Activated T-cell treated with anti-CD3 and anti-CD28 coated beads, Interleukin-2, amount 50 U/mL, for 48 hours (primary cell): ENCODE measurements at places on chromosomes 16 and 17.

DNA sequence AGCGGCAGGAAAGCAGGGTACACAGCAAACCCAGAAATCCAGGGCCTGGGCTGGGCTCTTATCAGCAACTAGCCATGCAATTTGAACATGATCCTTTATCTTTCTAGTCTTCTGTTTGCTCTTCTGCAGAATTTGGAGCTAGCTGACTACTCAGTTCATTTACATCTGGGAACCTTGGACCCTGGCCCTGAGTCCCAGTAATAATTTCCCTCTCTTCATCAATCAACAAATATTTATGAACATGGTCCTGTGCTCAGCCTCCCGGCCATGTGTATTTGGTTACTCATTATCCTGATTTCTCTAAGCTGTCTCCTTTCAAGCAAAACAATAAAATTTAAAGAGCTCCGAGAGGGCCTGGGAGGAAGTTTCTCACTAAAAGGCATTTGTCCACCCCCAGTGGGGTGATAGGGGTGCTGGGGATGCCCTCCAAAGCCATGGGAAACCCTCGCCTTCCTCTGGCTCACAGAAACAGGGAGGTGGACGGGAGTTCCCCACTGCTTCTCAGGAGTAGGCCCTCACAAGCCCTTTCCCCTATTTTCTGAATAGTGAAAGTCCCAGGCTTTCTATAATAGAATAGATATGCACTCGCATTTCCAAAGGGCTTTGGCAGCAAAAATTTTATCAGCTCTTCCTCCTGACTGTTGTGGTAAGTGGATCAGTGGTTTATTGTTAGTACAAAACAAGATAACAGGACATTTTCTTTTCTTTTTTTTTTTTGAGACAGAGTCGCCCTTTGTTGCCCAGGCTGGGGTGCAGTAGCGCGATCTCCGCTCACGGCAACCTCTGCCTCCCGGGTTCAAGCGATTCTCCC lies 6.9 kb upstream of the WDR59 start:
- no peak for DNase-seq

DNA sequence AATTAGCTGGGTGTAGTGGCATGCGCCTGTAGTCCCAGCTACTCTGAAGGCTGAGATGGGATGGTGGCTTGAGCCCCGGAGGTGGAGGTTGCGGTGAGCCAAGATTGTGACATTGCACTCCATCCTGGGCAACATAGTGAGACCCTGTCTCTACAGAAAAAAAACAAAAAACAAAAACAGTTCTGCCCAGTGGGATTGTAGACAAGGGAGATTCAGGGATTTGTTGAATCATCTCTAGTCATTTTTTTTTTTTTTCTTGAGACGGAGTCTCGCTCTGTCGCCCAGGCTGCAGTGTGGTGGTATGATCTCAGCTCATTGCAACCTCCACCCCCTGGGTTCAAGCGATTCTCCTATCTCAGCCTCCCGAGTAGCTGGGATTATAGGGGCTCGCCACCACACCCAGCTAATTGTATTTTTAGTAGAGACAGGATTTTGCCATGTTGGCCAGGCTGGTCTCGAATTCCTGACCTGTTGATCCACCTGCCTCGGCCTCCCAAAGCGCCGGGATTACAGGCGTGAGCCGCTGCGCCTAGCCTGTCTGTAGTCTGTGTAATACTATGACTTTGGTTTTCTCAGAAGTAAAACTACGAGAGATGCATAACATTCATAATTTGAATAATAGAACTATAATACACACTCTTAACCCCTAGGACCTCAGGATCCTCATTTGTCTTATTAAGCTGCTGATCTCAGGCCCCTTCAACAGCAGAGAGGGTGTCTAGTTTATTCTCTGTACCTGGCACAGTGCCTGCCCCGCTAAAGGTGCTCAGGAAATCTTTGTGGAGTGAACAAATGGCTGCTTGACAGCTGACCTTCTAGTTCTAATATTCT lies 1.4 kb downstream of the TEN1 start:
- DNase-seq, result no peak

- DNase-seq, result no peak
These were observed 53.8 kb upstream of the SLC25A19 start for GRCh38 chr17:75342996-75343395.

DNA sequence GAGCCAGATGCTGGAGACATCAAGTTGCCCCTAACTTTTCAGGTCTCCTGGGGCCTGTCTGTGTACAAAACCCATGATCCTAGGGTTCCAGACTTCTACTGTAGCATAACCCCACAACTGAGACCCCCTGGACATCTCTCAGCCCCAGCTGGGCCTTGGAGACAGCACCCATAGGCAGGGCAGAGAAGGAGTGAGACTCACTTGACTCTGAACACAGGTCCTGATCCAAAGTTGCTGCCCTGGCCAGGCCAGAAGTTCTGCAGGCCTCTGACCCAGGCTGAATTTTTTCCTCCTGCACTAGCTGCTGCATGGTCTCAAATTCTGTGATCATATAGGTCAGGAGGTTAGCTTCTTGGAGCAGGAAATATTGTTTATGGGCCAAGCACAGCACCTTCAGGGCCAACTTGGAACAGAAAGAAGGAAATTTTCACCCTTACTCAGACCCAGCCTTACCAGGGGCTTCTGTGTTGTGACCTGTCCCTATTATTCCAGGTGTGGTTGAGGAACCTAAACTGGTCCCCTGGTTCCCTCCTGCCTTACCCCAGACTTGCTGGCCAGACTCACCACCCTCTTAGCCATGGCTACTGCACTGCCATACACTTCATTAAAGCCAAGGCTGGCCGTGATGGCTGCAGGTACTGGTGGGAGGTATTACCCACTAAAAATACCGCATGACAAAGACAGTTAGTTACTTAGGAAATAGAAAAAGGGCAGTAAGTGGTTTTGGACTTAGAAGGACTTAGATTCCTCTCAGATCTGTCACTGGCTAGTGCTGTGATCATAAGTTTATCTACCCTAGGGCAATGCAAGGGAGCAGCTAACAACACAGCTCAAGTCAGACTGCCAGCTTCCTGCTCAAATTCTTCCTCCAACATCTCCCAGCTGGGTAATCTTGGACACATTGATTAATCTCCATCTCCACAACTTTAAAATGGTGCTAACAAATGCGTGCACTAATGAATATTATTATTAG lies 2180.1 kb downstream of the TP53TG3F start:
- DNase-seq, result no peak

DNA sequence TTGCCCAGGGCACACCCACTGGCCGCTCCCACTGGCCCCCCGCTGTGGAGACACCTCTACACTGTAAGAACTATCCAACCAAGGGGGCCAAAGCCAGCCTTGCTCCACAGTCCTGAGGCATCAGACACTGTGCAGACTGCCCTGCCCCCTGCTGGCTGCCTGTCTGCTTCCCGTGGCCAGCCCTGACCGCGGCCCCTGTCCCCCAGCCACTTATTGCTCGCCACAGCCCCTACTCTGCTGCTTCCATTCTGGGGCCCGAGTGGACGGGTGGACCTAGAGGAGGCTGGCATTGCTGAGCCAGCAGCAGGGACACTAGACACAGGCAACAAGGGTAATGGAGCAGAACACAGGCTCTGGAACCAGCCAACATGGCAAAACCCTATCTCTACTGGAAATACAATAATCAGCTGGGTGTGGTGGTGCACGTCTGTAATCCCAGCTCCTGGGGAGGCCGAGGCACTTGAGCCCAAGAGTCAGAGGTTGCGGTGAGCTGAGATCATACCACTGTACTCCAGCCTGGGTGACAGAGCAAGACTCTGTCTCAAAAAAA lies 19.7 kb upstream of the LRRC37A3 start:
- DNase-seq, result peak; percentile 70

DNA sequence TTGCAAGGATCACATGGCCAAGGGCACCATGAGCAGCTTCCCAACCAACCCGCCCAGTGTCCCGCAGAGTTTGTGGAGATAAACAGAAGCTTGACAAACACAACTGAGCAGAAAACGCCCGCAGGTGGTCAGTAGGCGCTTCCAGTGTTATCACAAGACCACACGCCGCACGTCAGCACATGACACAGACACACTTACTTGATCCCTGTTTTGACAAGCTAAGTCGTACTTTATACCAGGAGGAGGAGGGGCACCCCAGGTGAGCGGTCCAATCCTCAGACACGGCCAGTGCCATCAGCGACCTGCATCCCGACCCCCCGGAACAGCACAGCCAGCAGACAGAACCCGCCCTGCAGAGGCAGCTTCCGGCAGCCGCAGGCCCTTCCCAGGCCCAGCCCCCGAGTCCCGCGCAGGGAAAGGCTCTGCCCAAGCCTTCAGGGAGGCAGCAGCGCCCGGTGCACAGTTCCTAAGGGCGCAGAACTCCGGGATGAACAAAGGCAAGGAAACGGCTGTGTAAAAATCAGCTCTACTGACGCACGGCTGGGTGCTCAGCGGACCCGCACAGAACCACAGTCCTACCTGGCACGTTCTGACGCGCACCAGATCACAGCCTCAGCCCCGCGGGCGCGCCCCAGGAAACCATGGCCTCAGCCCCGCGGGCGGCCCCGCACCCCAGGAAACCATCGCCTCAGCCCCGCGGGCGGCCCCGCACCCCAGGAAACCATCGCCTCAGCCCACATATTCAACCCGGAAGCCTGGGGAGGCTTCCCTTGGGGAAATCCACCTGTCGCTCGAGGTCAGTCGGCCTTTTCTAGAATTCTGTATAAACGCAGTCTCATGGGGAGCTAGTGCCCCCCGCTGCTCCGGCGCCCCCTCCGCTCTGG lies 27.8 kb downstream of the AXIN1 start:
- DNase-seq, result peak; percentile 62

DNA sequence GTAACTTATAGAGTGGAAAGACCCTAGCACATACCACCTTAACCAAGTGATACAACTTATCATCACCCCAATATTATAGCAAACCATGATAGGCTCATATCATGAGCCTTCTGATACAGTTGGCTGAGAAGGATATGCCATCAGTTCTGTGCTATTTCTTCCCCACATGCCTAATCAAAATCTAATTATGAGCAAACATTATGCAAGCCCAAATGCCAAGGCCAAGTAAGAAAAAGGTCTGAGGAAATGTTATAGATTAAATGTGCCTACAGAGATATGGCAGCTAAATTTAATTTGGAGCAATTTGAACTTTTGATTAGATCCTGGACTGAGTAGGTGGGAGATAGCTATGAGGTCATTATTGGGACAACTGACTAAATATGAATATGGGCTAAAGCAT lies 225.9 kb upstream of the PMFBP1 start:
- DNase-seq, result no peak

DNA sequence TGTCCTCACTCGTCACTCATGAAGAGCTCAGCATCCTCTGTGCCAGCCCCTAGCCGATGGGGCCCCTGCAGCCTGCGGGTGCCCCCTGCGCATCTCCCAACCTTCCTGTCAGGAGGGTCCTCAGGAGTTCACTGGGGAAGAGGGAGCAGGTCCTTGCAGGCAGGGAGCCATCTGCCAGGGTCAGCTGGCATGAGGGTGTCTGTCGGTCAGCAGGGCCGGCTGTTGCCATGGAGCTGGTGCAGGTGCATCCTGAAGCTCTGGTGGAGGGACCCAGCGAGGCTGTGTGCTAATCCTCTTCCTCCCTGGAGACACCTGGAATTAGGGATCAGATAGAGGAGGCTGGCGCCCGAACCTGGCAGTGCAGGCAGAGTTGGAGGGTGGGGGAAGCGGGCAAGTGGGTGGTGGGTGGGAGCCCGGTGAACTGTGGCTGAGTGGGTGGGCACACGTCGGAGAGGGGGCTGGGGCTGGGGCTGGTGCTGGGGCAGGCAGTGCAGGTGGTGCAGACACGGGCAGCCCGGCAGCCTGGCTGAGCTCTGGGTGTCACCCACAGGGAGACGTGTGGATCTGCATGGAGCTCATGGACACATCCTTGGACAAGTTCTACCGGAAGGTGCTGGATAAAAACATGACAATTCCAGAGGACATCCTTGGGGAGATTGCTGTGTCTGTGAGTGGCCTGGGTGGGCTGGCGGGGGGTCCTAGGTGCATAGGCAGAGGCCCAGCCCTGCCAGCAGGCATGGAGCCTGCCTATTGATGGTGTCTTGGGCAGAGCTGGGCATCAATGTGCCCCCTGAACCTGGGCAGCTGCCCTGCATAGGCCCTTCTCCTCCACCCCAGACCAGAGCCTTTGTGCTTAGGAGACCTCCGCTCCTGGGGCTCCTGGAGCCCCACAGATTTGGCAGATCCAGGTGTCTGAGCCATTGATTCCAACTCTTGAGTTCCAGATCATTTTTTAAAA lies 17.4 kb downstream of the MAP2K3 start:
- no peak for DNase-seq
